ENCODE measurements at places on chromosomes 4 and X.

GRCh38 chrX:119158226-119158625, 30.6 kb upstream of the KIAA1210 start:
- DNase-seq, result no peak

- no peak for DNase-seq
Measured at GRCh38 chrX:471281-471680, 84.6 kb upstream of the PPP2R3B start.

DNA sequence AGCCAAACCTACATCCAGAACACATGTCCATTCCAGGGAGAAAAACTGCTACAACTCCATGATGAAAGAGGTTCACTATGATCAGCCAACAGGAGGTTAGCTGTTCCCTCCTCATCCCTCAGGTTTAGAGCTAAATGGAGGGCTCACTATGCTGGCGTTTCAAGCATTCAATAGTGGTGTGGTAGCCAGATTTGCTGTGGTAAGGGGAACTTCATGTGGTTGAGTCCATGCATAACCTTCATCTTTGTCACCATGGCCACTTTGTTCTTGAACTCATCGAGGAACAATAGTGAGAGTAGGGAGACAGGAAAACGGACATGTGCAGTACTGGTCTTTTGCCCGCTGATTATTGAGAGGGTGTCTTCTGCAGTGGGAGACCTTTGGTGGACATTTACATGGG, 33.8 kb downstream of the ALPK1 start:
- DNase-seq, result no peak

GRCh38 chrX:134368126-134368525, 91.8 kb upstream of the HPRT1 start:
- DNase-seq, result no peak

DNA sequence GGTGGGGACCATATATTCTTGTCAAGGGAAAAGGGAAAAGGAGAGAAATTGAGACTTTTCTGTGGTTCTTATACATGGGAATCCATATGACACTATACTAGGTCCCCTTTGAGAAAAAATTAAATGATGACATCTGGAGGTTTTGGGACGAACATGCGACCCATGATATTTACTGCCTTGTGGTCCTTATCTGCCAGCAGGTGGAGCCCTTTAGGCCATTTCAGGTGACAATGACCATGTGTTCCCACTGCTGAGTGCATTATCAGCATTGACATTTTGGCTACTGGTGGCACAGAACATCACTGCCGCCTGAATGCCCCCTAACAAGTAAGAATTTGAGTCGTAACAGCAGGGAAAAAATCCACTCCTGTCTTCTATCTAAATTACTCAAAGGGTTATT, 843.4 kb downstream of the FSTL5 start:
- DNase-seq, result no peak

- no peak for DNase-seq
Measured at GRCh38 chr4:20682853-20683252, 17.4 kb upstream of the PACRGL start.

DNA sequence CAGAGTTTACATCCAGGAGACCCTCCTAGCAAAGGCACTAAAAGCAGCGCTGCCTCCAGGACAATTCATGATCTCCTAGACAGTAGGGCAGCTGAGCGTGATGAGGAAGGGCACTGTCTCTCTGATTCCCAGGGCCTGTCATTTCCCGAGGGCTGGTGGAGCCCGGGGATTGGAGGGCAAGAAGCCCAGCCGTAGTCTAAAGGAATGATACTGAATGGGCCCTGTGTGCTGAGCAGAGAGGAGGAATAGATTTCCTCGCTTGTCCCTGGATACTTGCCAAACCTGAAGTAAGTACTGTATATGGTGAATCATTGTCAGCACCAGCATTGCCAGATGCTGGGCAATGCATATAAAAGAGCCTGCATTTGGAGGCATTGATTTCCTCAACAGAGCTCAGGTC, 88.0 kb upstream of the SLITRK2 start:
- DNase-seq, result no peak

- no peak for DNase-seq
Measured at GRCh38 chr4:174056959-174057358, 226.5 kb downstream of the FBXO8 start.

DNA sequence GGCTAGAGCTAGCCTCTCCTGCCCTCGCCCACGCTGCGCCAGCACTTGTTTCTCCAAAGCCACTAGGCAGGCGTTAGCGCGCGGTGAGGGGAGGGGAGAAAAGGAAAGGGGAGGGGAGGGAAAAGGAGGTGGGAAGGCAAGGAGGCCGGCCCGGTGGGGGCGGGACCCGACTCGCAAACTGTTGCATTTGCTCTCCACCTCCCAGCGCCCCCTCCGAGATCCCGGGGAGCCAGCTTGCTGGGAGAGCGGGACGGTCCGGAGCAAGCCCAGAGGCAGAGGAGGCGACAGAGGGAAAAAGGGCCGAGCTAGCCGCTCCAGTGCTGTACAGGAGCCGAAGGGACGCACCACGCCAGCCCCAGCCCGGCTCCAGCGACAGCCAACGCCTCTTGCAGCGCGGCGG, at the start of gene AR:
Gene AR (plus strand): TSS at position 204 of the 400 bp plus-strand sequence. CDS start 1,126 bp downstream, outside the sequence.
- DNase-seq, result no peak

- DNase-seq, result no peak
Measured at GRCh38 chrX:69028006-69028760, 137.1 kb downstream of the PJA1 start.

DNA sequence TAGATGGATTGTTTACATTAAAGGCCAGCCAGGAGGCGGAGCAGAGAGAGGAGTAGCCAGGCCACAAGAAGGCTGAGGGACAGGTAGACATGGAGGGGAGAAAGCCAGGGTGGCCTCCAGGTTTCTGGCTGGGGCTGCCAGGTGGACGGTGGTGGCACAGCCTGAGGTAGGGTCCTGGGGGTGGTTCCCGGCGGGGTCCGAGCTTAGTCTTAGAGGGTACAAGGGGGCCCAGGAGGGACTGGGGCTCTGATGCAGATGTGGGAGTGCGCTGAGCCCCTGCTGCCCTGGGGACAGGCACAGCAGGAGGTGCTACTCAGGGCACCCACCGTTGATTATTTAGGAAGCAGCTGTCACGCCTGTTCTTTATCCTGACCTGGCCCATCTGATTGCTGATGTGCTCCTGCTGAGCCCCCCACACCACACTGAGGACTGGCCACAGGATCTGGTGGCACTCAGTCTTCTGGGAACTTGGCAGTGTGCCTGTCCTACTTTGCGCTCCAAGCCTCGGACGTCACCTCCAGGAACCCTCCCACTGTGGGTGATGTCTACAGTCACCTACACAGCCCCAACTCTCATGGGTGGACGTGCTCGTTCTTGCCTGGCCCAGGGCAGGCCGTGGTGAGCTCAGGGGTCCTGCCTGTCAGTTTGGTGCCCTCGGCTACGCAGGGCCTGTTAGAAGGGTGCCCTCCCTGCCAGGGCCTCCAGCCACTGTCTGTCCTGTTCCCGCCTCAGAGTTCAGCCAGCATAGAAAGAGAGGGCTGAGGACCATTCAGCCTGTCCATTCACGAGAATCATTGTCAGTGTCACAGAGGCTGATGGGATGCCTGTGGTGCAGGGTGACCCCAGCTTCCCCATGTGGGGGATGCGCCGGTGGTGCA, 12.0 kb downstream of the WFS1 start:
- no peak for DNase-seq
